ENCODE measurements at places on chromosomes 7 and 10.

DNA sequence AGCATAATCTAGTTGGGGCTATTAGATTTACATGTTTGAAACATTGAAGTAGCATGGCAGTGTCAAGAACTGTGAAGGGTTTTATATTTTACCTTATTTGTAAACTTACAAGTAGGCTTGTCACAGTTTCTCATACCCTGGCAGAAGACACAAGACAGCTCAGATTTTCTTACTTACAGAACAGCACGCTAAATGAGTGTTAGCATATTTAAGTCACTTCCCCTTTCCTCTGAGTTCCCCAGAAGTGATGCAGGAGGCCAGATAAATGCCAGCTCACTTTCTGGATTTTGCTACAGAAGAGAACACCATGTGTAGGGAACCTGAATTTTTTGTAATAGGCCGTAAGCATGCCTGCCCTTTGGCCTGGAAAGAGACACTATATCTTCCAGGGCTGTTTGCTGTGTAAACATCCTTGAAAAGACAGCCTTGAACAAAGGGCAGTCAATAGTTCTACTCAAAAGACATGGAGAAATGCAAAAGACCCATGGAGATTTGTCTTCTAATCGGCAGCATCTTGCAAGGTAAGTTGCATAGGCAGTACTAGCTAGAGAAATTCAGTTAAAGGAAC lies 279.1 kb downstream of the PHF14 start:
- DNase-seq = no peak

DNA sequence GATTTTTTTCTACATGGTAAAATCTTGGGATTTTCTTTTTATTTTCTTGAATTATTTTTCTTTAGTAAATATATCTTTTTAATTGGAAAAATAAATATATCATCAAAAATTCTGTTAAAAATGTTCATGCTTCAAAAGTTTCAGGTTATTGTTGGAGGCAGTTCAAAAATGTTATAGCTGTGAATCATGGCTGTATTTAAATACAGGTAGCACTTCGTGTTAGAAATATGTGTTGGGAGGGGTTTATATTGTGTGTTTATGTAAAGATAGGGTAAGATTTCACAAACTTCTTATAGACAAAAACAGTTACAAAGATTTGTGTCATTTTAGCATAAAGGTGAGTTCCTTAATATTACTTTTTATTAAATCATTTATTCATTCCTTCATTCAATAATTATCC lies 60.4 kb downstream of the HDAC9 start:
- no peak for DNase-seq

DNA sequence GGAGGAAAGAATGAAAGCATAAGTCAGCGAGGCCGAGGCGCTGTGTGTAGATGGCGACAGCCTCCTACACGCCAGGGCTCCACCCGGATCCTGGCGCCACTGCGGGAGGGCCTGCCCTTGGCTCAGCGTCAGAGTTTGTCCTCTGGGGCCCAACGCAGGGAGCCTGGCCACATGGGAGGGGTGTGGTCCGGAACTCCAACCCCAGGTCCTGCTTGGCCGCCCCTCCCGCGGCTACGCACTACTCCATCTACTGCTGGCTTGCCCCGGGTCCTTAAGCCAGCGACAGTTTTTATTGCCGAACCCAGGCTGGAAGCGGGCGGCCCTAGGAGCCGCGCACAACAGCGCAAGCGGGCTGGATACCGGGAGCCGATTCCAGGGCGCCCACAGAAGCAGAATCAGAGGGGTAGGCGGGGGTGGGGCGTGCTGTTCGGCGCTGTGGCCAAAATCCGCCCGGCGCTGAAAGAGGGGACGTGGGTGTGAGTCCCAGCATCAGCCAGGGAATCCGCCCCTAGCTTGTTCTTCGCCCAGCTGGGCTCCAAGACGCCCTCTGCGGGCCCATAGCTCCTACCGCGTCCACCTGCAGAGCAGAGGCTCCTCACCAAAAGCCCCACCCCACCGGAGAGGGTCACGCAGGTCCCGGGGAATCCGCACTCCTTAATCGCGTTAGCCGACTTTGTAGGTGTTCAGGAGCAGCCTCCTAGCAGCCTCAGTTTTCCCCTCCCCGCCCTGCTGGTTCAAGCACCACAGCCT lies 4.5 kb downstream of the KAZALD1 start:
- no peak for DNase-seq

- no peak for DNase-seq
These were observed 19.9 kb upstream of the POLR1F start for GRCh38 chr7:19728716-19729115.

GRCh38 chr7:98913612-98914011 lies 35.3 kb downstream of the TRRAP start:
- no peak for DNase-seq

DNA sequence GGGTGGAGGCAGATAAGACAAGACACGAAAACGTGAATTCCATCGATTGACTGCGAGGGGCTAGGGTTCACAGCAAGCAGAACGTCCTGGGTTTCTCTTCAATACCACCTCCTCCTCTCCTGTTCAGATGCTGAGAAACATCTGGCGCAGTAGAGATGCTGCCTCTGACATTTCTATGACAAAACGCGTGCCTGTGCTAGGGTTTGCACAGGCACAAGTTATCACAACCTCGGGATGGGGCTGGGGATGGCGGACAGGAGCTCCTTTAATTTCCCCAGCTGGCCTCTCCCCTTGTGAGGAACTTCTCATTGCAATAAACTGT lies 99.8 kb upstream of the SVIL start:
- no peak for DNase-seq

DNA sequence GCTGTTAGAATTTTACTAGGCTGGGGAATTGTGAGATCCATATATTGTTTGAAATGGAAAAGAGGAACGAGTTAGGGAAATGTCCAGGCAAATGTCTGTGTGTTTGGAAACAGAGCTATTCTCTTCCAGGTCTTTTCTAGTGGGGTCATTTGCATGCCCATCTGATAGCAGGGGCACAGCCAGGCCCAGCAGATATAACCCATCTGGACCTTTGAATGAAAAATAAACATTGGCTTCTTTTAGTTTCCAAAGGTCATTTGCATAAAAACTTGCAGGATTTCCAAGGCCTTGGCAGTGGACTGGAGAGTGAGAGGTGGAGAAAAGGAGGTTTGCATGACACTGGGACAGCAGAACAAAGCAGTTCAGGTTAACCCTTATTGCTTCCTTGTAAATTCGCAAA lies 188.0 kb upstream of the GPR26 start:
- no peak for DNase-seq

DNA sequence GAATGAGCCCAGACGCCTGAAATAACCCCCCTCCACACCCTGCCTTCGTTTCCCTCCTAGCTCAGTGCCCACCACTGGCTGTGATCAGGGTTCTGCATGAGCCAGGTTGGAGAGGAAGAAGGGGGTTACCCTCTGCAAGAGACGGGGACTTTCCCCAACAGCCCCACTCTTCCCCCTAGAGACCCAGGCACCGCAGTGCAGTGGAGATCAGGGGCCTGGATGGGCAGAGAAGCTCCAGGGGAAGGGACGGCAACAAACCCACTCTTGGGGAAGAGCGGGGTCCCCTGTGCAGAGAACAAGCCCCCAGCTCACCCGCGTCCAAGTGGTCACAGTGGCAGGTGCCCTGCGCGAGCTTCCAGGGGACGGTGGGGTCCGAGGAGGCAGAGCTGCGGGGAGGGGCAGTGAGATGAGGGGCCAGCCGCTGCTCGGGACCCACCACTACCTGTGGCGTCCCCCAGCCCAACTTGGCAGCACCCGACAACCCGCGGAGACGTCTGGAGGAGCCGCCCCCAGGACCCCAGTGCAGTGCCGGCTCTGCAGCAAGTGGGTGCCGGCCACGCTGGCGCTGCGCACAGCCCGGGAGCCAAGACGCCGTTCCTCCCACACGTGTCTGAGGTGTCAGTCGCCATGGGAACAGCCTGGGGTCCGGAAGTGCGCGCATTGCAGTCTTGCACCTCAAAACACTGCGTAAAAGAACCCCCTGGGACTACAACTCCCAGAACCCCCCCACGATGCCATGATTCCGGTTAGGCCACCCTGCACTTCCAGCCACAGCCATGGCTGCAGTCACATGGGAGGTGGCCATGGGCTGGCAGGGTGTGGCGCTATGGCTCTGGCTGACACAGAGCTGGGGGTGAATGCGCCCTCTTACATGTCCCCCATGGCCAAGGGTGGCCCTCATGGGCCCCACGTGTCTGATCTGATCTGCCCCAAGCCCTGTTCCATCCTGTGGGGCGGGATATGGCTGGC lies 45.8 kb upstream of the WIPI2 start:
- no peak for DNase-seq

DNA sequence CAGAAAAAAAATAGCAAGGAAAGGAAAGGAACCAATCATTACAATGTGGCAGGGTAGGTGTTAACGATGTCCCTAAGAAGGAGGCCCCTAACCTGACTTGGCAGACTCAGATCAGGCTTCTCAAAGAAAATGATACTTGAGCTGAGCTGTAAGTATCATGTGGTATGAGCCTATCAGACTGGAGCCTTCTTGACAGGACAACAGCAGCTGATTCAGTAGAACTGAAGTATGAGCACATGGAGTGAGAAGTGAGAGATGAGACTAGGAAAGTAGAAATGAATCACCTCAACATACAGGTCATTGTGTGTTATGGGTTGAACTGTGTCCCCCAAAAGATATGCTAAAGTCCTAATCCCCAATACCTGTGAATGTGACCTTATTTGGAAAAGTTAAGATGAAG lies 66.3 kb downstream of the MTERF1 start:
- no peak for DNase-seq

GRCh38 chr10:95444792-95445191 lies 116.4 kb downstream of the SORBS1 start:
- DNase-seq = no peak

- DNase-seq = no peak
These were observed 125.3 kb downstream of the CUX1 start for GRCh38 chr7:101942603-101943210.

GRCh38 chr10:21593986-21594385 lies 60.0 kb downstream of the MLLT10 start:
- no peak for DNase-seq

- no peak for DNase-seq
These were observed 18.9 kb upstream of the DNAJC1 start for GRCh38 chr10:22022257-22023032.

DNA sequence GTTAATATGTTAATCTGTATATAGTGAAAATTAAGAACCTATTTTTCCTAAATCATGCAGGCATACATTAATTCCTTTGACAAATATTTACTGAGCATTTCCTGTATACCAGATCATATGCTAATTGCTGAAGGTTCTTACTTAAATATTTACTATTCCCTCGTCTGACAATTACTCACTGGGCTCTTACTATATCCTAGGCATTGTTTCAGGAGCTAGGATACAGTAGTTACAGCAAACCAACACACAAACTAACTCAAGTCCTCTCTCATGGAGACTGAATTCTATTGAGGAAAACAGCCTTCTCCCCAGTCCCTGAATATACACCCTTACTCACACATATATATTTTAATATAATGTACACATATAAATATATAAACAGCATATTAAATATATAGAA lies 786.0 kb downstream of the NRG3 start:
- DNase-seq = peak; percentile 11

DNA sequence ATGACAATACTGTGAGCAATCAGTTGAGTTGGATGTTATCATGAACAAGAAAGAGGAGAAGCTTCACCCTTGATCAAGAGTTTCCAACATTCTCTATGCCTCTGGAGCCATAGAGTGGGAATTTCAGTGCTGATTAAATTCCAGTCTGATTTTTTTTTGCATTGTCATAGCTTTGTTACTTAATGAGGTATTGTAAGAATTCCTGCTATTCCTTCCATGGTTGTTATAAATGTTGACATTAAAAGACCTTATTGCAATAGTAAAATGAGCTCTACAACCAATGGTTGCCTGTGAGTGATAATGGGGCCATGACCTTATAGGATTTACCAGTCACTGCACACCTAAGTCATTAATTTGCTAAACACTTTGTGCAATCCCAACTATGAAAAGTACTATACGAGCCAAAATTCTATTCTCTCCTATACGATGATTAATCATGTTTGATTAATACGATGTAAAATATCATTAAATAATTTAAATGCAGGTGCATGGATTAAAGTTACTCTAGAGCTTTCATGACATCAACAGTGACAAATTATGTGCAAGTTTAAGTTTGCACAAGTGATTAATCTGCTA lies 353.2 kb upstream of the KLF6 start:
- no peak for DNase-seq

DNA sequence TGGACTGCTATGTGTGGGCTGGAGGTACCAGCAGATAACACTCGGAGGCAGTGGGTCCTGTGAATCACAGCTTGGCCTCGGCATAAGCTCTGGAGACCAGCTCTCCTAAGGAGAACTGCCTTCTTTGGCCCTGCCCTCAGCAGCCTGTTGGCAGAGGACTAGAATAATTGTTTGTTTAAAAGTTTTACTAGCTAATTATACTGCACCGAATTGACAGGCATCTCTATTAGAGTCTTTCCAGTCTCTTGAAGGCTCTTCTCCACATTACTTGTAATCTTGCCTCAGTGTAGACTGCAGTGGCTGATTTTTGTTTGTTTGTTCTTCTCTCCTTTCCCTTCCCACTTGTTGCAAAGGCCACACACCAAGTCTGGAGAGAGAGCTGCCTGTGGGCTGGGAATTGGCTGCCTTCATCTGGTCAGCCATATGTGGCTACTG lies 183.2 kb downstream of the AUTS2 start:
- no peak for DNase-seq

- no peak for DNase-seq
These were observed 852.3 kb upstream of the CELF2 start for GRCh38 chr10:10165415-10165814.

DNA sequence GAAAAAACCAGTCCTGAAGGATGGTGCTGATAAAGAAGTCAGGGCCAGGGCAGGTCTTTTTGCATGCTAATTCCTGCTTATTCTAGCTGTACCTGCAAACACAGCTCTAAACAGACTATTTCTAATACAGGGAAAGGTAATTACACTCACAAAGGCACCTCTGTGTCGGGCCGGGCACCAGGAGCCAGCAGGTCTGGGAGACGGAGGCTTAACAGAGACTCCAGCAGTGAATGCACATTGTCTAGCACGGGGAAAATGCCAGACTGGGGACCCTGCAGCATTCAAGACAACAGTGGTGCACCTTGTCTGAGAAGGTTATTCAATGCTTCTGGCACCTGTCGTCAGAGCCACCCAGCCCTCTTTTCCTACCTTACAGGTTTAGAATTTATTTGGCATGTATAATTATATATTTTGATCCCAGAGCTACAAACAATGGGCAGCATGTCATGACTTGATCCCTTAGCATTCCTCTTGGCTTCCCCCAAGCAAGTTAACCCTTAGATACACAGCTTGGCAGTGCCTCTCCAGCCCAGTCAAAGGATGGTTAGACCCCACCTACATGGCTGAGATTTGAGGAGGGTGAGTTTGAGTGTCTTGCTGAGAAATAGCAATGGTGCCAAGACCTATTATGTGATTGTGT lies 185.2 kb downstream of the SLC25A13 start:
- DNase-seq = peak; percentile 97
